Small intestine (tissue), 16 donors: ENCODE measurements at places on chromosomes 4 and X.
A peak's percentile ranks its signal among the peaks of the same experiment; 100 is the strongest.

GRCh38 chr4:57911203-57911602 is 801.0 kb upstream of the IGFBP7 start:
- H3K36me3 ChIP-seq = no peaks in the 10 kb centered on the region
- H3K27me3 ChIP-seq = no peaks in the 10 kb centered on the region
- no peaks in the 10 kb centered on the region for H3K4me1 ChIP-seq
- no peak overlapping the region for H3K27ac ChIP-seq
- no peak overlapping the region for H3K4me3 ChIP-seq

DNA sequence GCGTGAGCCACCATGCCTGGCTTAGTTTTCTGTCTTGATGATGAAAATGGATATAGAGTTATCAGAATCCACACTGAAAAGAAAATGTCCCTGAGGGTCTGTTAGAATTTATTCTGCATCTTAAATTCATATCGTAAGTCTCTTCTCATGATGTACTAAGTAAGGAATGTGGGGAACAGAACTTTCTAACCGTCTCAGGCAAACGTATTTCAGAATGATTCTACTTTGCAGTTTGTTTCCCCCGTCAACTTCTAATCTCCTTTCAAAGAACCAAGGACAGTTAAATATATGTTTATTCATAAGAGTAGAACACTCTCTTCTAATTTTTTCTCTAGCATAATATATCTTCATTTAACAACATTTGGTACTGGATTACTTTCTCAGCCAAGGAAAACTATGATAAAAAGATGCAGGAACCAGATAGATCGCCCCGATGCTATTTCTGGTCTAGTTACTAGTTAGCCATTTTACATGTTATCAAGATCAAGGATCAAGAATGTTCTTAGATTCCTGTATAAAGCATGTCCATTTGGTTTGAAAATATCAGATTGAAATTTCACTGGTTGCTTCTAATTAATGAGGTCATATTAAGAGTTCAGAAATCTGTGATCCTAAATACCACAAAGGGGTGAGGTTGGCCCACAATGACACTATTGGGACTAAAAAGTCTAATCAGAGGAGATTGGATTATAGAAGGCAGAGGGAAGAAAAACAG is 49.5 kb downstream of the METTL14 start:
- peaks cover 2% of the 10 kb centered on the region for H3K36me3 ChIP-seq
- no peaks in the 10 kb centered on the region for H3K4me1 ChIP-seq
- no peak overlapping the region for H3K27ac ChIP-seq
- no peaks in the 10 kb centered on the region for H3K27me3 ChIP-seq

- no peaks in the 10 kb centered on the region for H3K4me1 ChIP-seq
- H3K27me3 ChIP-seq = no peaks in the 10 kb centered on the region
- DNase-seq = no peak
- H3K36me3 ChIP-seq = no peaks in the 10 kb centered on the region
Observed at GRCh38 chrX:42684065-42684464, 93.9 kb downstream of the PPP1R2C start.

DNA sequence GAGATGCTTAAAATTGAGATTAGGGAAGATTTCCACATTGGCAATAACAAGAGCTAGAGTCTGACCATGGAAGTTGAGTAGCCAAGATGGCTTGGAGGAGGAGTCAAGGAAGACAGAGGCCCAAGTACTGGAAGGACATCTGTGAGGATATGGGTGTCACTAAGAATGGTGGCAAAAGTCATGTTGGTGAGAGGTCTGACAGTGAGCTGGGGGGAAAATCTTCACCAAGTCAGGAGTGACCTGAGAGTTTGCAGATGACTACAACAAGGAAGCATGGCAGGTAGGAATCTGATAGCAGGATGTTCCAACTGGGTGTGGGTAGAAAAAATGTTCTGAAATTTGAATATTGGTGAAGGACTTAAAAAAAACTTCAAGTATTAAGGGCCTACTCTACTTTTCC is 103.3 kb downstream of the SHROOM3 start:
- no peak overlapping the region for H3K4me3 ChIP-seq
- DNase-seq = no peak
- peaks cover 6% of the 10 kb centered on the region for H3K4me1 ChIP-seq
- H3K36me3 ChIP-seq = no peaks in the 10 kb centered on the region
- no peaks in the 10 kb centered on the region for H3K27me3 ChIP-seq

DNA sequence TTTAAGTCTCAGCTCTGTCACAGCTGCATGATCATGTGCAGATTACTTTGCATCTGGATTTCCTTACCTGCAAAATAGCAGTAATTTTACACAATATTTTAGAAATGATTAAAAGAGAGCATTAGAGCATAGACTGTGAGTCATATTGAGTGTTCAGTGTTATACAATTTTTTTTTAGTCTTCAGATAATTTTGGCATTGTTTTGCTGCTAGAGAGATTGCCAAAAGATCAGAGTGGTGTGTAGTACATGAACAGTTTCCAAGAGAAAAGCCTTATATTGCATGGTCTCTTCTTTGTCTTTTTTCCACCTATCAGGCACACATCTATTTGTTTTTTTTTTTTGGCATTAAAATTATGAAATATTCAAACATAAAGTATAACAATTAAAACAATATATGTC is 209.6 kb upstream of the TLL1 start:
- H3K27ac ChIP-seq = no peak overlapping the region
- no peaks in the 10 kb centered on the region for H3K36me3 ChIP-seq

DNA sequence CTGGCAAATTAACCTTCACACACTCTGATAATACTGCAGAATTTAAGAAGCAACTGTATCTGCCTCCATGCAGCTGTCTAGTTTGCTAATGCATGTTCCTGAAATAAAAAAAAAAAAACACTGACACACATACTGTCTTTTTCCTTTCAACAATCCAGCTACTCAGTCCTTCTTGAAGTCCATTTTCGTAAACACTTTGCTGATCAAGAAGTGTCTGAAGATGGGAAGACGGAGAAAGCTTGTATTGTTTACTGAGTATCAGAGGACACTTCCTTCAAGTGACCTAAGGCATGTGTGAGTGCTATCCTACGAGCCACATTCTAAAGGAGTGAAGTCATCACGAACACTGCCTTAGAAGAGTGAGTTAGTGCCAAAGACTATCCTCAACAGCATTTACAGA is 82.6 kb downstream of the LUZP4 start:
- no peak overlapping the region for H3K27ac ChIP-seq
- H3K36me3 ChIP-seq = no peaks in the 10 kb centered on the region
- no peaks in the 10 kb centered on the region for H3K4me1 ChIP-seq
- no peak overlapping the region for H3K4me3 ChIP-seq
- no peaks in the 10 kb centered on the region for H3K27me3 ChIP-seq

DNA sequence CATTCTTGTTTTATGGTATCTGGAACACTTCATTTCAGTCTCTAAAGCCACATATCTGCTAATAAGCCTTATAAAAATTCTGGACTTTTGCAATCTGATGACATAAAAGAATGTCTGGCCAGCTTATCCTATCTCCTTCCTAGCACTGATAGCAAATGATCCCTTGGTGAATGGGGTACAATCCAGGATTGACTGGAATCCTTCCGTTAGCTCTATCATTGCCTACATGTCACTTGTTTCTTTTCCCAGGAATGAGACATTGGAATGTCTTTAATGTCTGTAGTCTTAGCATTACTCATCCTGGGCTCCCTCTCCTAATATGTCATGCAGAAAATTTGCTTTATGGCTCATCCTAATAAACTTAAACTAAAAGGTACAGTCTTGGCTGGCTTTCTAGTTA is 14.8 kb upstream of the PABPC4L start:
- DNase-seq = no peak
- H3K27ac ChIP-seq = no peak overlapping the region
- H3K4me3 ChIP-seq = no peak overlapping the region

GRCh38 chrX:71095033-71095432 is 618 bp upstream of the FOXO4 start:
- no peak overlapping the region for H3K27ac ChIP-seq
- no peaks in the 10 kb centered on the region for H3K36me3 ChIP-seq
- H3K4me3 ChIP-seq = peak overlapping the region; percentile 30
- no peaks in the 10 kb centered on the region for H3K27me3 ChIP-seq
- DNase-seq = no peak
- no peaks in the 10 kb centered on the region for H3K4me1 ChIP-seq

GRCh38 chr4:140755774-140756318 is 339 bp downstream of the TBC1D9 start:
- H3K27me3 ChIP-seq = no peaks in the 10 kb centered on the region
- peak; percentile 88 for DNase-seq
- H3K4me1 ChIP-seq = peaks cover 23% of the 10 kb centered on the region

DNA sequence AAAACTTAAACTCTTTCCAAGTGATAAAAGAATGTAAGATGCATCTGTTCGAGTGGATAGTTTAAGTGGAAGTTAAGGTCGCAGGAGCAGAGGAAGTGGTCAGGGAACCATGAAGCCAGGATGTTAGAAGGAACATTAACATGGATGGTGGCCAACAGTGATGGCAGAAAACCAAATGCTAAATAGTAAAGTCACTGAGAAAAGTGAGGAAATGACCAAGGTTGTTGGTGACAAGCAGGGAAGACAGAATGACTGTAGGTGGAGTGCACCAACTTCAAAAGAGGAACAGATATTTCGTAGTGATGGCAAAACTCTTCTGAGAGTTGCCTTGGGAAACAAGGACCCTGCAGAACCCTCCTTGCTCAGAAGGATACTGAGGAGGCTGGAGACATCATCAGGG is 226.2 kb downstream of the PALLD start:
- no peaks in the 10 kb centered on the region for H3K4me1 ChIP-seq
- peak overlapping the region; percentile 15 for H3K27ac ChIP-seq
- no peaks in the 10 kb centered on the region for H3K36me3 ChIP-seq
- H3K27me3 ChIP-seq = no peaks in the 10 kb centered on the region

GRCh38 chr4:25654031-25654970 is 1.4 kb upstream of the SLC34A2 start:
- no peaks in the 10 kb centered on the region for H3K4me1 ChIP-seq
- peak; percentile 7 for DNase-seq
- H3K27me3 ChIP-seq = peaks cover 12% of the 10 kb centered on the region
- no peak overlapping the region for H3K4me3 ChIP-seq
- H3K36me3 ChIP-seq = no peaks in the 10 kb centered on the region

- no peak for DNase-seq
- H3K27me3 ChIP-seq = no peaks in the 10 kb centered on the region
- H3K27ac ChIP-seq = no peak overlapping the region
- no peak overlapping the region for H3K4me3 ChIP-seq
- H3K4me1 ChIP-seq = no peaks in the 10 kb centered on the region
Observed at GRCh38 chr4:24453951-24454350, 130.4 kb downstream of the DHX15 start.

DNA sequence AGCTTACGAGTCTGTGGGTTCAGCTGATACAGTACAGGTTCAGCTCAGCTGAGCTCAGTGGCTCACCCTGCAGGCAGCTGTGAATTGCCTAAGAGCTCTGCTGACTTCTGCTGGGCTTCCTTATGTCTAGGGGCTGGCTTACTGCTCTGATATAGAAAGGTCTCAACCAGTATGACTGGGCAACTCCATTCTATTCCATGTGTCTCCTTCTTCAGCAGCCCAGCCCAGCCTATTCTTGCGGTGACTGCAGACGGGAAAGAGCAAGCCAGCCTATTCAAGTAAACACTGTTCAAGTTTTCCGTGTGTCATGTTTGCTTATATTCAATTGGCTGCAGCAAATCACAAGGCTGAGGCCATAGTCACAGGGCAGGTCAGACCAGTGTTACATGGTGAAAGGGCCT is 615.4 kb upstream of the ZFP42 start:
- no peaks in the 10 kb centered on the region for H3K36me3 ChIP-seq
- no peak for DNase-seq
- H3K27me3 ChIP-seq = no peaks in the 10 kb centered on the region
- no peak overlapping the region for H3K27ac ChIP-seq
- H3K4me3 ChIP-seq = no peak overlapping the region

DNA sequence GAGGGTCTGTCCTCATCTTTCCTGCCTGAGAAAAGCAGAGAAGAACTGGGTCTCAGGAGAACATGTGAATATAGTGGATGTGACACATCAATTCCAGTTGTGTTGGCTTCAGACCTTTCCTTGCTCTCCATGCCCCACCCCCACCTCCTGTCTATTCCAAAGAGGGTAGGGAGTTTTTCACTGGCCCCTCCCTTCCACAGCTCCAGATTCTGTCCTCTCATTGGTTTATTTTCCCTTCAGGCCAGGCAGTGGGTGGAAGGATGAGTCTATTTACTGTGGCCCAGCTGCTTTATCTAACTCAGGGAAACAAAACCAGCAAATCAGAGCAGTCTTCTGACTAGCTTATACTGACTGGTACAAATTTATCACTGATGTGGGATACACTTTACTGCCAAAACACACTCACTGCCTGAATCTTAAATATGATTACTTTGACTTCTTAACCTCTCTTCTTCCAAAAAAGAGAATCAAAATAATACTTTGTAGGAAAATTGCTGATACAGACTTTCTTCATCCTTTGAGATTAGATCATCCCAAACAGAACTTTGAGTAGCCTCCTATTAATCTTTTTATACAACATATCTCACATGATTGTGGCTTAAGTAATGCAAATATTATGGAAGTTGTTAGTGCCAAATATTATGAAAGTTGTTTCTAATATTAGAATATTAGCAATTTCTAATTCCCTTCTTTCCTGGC is 221.2 kb downstream of the MID1 start:
- H3K36me3 ChIP-seq = no peaks in the 10 kb centered on the region
- no peak overlapping the region for H3K4me3 ChIP-seq
- no peak for DNase-seq
- H3K27ac ChIP-seq = no peak overlapping the region
- H3K27me3 ChIP-seq = no peaks in the 10 kb centered on the region
- no peaks in the 10 kb centered on the region for H3K4me1 ChIP-seq

- no peaks in the 10 kb centered on the region for H3K36me3 ChIP-seq
- DNase-seq = no peak
- H3K27ac ChIP-seq = no peak overlapping the region
- no peaks in the 10 kb centered on the region for H3K27me3 ChIP-seq
- H3K4me3 ChIP-seq = no peak overlapping the region
Observed at GRCh38 chr4:87840149-87840548, 7.4 kb downstream of the MEPE start.

- H3K27me3 ChIP-seq = no peaks in the 10 kb centered on the region
- peaks cover 4% of the 10 kb centered on the region for H3K36me3 ChIP-seq
Observed at GRCh38 chr4:119286377-119287002, 35.4 kb downstream of the FABP2 start.

DNA sequence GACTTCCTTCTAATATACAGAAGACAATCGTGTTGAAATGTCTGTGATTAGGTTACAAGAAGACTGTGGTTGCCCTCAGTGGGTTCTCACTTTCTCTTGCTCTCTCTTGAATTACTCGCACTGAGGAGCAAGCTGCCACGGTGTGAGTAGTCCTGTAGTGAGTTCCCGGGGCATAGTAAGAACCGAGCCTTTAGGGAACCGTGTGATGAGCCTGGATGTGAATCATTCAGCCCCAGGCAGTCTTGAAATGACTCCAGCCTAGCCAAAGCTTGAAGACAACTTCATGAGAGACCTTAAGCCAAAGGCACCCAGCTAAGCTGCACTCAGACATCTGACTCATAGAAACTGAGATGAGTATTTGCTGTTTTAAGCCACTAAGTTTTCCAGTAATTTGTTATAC is 292.7 kb downstream of the SPOCK3 start:
- no peak overlapping the region for H3K4me3 ChIP-seq
- H3K4me1 ChIP-seq = no peaks in the 10 kb centered on the region
- H3K36me3 ChIP-seq = no peaks in the 10 kb centered on the region
- H3K27ac ChIP-seq = no peak overlapping the region

DNA sequence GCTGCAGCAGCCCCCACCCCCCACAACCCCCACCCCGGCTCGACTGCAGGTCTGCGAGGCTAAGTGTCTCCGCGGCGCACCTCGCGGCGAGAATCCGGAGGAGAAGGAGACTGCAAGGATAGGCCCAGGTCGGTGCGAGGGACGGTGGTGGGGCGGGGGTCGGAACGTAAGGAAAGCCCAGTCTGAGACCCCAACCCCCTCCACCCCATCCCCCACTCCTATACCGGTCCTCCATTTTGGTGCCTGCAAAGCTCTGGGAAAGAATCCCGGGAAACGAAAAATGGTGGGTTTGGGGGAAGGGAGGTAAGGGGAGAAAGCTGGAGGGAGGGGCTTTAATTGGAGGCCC is 614 bp downstream of the BEX3 start:
- DNase-seq = peak; percentile 46
- no peaks in the 10 kb centered on the region for H3K4me1 ChIP-seq
- peak overlapping the region; percentile 85 for H3K4me3 ChIP-seq
- no peak overlapping the region for H3K27ac ChIP-seq
- H3K27me3 ChIP-seq = no peaks in the 10 kb centered on the region
- H3K36me3 ChIP-seq = no peaks in the 10 kb centered on the region
